CD4-positive, alpha-beta T cell treated with Interferon gamma for 1 hour (primary cell): ENCODE measurements at places on chromosomes 3 and 15.

- no peak for DNase-seq
Measured at GRCh38 chr3:194279101-194279500, 72.0 kb downstream of the CPN2 start.

GRCh38 chr15:96355568-96356187 lies 25.2 kb downstream of the NR2F2 start:
- no peak for DNase-seq

GRCh38 chr15:59862191-59863155 lies 141.6 kb upstream of the FOXB1 start:
- no peak for DNase-seq

- DNase-seq: no peak
Measured at GRCh38 chr3:184766555-184767261, 45.3 kb upstream of the VPS8 start.

DNA sequence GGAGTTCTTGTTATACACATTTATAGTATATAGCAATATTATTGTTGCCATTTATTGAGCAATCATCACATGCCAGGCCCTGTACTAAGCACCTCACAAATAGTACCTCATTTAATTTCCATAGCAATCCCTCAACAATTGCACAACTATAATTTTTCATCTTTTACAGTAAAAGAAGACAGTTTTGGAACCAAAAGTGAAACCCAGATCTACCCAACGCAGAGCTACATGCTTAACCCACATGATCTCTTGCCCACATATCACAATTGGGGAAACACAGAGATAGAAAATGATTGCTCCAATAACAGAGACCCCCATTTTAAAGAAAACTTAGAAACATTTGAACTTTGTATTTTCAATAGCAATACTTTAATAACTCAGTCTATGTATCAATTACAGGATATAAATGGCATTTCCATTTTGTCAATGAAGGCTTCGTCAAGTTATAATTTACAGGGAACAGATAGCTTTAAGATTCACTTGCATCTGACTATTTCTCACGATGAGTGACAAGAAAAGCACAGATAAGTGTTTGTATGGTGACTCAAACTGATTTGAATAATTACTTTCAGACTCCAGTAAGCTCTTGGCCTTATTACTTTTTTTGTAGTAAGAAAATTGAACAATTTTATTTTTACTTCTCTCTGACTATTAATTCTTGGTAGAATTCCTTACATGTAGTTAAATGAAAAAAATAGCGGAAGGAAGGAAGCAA lies 38.7 kb upstream of the CCDC50 start:
- DNase-seq: no peak

- no peak for DNase-seq
Measured at GRCh38 chr3:18634461-18634860, 209.3 kb upstream of the SATB1 start.

DNA sequence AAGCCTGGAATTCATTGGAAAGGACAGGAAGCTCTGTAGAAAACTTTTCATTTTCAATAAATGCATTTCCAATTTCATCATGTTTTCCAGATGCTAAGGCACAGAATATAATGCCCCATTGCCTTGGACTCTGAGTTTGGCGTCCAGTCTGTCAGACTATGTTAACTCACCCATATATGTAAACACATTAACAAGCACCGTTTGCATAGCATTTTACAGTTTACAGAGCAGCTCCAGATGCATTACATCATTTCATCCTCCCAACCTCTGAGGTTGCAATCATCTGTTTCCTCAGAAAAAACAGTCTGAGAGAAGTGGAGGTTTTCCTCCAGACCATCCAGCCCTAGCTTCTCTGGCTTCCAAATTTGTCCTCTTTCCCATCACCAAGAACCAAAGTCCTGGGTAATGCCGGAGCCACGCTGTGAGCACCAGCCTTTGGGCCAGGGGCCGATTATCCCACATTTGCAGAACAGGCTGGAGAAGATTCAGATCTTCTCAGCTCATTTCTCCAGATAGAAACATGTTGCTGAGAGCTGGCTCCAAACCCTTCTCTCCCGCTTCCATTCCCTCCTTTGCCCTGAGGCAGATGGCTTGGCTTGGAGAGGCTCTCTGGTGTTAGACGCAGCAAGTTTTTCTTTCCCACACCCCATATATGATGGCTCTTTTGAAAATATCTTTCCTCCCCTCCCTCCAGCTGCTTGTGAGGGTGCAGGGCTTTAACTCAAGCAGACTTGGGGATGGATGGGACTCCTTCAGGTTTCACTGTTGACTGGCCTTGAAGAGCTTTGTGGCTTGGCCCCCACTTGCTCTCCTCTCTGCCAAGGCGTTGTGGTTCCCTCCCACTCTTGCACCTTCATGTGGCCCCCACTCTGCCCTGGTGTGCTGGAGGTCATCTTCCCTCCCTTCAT lies 26.0 kb downstream of the CYP19A1 start:
- DNase-seq: no peak

GRCh38 chr3:142355692-142356091 lies 92.1 kb downstream of the XRN1 start:
- no peak for DNase-seq

GRCh38 chr15:93144463-93145236 lies 55.6 kb upstream of the RGMA start:
- DNase-seq: no peak

DNA sequence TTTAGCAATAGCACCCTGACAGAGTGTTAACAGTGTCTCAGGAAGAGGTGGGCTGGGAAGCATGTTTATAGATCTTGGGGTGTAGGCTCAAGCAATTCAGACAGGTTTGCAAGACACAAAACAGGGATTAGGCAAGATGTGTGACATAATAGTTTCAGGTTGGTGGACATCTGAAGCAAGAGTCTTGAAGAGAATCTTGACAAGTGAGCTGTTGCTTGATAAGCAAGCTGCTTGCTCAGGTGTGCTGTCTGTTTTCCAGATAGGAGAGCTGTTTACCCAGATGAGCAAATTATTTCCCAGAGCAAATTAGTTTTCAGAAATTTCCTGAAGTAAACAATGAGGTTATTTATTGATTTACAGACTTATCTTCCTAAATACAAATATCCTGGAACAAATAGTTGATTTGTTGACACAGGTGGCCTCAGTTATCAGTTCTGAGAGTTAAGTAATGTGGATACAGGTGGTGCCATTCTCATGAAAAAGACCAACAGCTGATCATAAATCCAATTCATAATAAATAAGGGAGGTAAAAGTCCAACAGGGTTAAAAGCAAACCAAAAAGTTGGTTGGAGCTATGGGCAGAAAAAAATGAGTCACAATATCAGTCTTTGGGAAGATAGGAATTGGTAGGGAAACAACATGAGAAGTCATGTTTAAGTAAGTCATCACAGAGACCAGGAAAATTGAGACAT lies 437.3 kb downstream of the TBL1XR1 start:
- DNase-seq: no peak

DNA sequence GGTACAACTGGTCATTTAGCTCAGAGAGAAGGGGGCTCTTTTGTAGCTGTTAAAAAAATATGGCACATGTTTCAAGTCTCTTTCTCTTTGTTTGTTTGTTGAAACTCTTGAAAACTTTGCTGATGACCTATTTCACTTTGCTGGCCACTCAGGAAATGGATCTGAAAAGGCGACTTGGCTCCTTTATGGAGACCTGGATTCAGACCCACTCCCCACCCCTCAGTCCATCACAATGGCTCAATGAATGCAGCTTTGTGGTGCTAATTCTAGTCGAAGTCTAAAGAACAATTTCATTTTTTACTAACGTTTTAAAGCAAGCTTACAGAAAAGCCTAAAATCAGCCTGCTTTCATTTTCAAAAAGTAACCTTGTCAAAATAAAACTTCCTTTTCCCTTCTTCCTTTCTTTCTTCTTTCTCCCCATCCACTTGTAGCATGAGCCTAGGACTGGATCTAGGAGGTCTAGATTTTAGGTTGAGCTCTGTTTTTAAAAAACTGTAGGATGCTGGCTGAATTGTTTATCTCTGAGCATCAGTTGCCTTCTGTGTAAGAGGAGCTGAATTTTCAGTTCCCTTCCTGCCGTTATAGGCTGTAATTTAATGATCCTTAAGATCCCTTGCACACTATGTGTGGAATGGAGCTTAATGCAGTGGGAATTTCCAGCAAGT lies 165.5 kb upstream of the FEZF2 start:
- DNase-seq: no peak

DNA sequence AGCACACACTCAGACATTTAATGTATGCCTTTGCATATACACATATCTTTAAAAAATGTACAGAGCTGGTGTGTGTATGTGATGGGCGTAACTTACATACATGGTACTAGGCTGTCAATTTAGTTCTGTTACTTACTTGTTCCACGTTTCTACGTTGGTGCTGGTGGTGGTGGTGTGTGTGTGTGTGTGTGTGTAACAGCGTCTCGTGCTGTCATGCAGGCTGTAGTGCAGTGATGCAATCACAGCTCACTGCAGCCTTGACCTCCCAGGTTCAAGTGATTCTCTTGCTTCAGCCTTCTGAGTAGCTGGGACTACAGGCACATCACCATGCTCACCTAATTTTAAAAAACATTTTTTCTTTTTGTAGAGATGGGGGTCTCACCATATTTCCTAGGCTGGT lies 64.2 kb downstream of the ISG20 start:
- no peak for DNase-seq

- no peak for DNase-seq
Measured at GRCh38 chr15:99435113-99435695, 130.6 kb upstream of the MEF2A start.

DNA sequence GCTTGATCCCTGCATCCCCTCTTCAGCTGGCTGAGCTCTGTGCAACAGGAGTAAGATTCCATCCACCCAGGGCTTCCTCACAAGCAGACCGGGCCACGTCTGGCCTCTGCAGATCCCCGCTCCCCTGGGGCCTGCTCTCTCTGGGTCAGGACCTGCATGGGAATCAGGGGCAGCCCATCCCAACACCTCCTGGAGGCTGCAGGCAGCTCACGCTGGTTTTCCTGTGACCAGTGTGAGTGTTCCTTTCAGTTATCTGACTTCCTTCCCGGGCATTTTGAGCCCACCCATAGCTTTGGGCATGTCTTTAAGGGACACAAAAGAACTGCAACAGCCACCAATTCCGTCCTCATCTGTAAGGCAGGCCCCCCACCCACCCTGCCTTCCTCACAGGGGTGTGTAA lies 16.3 kb downstream of the NUP210 start:
- no peak for DNase-seq

- DNase-seq: no peak
Measured at GRCh38 chr3:23889386-23889785, 27.4 kb downstream of the NKIRAS1 start.

DNA sequence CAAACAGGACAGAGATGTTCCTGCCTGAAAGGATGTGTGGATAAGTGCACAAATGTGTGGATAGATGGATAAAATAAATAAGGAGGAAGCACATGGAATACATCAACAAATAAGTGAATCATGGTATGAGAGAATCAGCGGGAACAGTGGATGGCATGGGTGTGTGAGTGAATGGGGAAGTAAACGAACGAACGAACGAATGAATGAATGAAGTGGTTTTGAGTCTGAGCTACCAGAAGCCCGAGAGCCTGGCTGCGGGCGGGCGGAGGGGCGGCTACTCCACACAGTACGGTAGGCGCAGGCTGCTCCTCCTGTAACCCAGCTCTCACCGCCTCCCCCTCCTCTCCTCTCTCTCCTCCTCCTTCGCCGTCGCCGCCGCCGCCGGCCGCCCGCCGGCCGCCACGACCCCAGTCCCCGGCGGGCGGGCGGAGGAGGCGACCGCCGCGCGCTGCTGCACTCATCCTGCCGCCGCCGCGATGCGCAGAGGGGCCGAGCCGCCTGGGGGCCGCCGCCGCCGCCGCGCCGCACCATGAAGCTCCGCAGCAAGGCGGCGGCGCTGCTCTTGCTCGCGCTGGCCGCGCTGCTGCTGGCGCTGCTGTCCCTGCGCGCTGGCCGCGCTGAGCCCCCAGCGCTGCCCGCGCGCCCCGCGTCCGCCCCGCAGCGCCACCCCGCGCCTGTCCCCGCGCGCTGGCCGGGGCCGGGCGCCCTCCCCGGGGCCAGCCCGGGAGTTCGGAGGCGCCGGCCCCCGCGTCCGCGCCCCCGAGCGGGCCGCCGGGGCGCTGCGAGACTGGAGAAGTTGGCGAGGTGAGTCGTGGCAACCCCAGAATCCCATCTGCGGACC lies at the start of gene GXYLT2:
Gene GXYLT2, plus strand, starts transcription at position 342 of the 841 bp plus-strand sequence. Its CDS starts 188 bp downstream, at position 530.
- DNase-seq: no peak

DNA sequence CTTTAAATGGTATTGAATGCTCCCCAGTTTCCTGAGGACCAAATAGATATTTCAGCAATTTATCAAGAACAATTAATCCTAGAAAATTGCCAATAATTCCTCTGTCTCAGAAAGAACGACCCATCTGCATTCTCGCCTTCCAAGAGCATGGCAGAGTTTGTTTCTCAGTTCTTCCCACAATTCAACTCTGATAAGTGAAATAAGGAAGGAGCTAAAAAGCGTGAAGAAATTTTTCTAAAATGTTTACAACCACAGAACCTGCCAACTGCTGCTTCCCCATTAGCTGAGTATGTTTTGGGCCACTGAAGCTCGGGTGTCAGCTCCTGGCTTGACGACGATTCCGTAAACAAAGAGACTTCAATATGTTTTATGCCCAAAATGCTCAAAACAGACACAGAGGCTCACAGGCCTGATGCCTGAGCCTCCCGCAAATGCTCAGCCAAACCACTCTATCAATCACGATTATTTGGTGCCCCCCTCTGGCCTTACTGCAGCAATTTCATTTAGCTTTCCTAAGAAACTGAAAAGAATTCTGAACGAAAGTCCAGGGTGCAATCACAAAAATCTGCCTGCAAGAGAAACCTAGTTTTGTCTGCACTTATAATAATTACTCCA lies 259.2 kb upstream of the CCDC54 start:
- no peak for DNase-seq
